Adrenal gland (tissue), 19 donors: ENCODE measurements at places on chromosomes 12 and 14.

- DNase-seq: peak; percentile 93
Measured at GRCh38 chr12:75977952-75978671, 53.5 kb downstream of the PHLDA1 start.

DNA sequence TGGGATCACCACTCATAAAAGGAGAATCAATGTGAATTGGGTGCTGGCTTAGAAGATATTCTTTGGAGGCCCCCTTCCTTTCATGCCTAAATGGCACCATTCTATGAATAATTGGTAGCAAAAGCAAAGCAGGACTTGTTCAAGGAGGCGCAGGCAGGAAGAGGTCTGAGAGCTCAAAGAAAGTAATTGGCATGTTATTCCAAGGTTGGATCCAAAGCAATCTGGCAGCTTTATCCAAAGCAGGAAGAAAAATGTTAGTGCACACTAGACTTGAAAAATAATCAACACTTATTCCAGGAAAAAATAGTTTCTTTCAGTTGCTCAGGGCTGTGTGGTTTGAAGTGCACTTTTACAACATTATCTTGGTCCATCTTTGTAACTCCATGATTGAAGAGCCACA is 326.4 kb downstream of the NUAK1 start:
- DNase-seq: no peak

GRCh38 chr12:108098374-108098773 is 30.7 kb upstream of the WSCD2 start:
- no peak for DNase-seq

DNA sequence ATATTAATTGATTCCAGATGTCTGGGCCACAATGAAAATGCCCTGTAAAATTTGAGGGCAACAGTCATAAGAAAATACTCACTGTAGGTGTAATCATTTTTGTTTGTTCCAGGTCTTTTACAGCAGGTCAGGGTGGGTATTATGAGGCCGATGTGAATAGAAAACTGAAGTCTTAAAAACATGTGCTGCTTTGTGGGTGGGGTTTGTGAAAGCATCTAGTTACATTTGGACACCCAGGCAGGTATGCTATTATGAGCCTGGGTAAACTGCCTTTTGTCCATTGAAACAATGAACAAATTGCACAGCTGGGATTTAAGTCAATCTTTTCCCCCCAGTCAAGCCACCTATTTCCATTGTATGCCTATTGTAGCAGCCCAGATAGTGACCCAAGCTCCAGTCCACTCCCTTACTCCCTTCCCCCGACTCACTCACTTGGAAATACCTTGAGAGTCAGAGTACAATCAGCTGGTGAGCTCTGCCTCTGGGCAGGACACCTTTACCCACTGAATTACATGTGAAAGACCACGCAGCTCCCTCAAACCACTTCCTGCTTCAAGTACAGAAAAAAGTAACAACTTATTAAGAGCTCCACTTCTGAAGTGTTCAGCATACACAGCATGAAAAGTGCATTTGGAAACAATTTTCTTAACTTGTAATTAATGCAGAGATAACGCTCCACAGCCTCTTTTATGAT is 1.8 kb downstream of the IGF1 start:
- no peak for DNase-seq

- DNase-seq: no peak
Measured at GRCh38 chr12:115037830-115038229, 353.9 kb upstream of the TBX3 start.
